Activated CD4-positive, alpha-beta memory T cell treated with anti-CD3 and anti-CD28 coated beads for 36 hours (primary cell): ENCODE measurements at places on chromosomes 11 and 22. TPM values are rescaled to one million over a fixed set of nuclear protein-coding genes. Genes with fewer than 3 reads are reported as not detected.

Gene HSD17B12
- total RNA-seq, result 32.8 TPM

Gene PATE4
- not detected for total RNA-seq

Gene CRYBA4
- total RNA-seq, result not detected

- H3K4me1 ChIP-seq, result peaks cover 9% of the 10 kb centered on the region
- H3K27me3 ChIP-seq, result no peaks in the 10 kb centered on the region
- no peak overlapping the region for H3K27ac ChIP-seq
- H3K4me3 ChIP-seq, result no peak overlapping the region
Measured at GRCh38 chr11:64141081-64141783, 24.7 kb downstream of the MACROD1 start.

GRCh38 chr11:128451652-128452470 is 135.5 kb downstream of the ETS1 start:
- peaks cover 69% of the 10 kb centered on the region for H3K4me1 ChIP-seq
- no peak for DNase-seq
- peaks cover 21% of the 10 kb centered on the region for H3K36me3 ChIP-seq
- no peak overlapping the region for H3K4me3 ChIP-seq
- no peaks in the 10 kb centered on the region for H3K27me3 ChIP-seq
- peak overlapping the region; percentile 16 for H3K27ac ChIP-seq

DNA sequence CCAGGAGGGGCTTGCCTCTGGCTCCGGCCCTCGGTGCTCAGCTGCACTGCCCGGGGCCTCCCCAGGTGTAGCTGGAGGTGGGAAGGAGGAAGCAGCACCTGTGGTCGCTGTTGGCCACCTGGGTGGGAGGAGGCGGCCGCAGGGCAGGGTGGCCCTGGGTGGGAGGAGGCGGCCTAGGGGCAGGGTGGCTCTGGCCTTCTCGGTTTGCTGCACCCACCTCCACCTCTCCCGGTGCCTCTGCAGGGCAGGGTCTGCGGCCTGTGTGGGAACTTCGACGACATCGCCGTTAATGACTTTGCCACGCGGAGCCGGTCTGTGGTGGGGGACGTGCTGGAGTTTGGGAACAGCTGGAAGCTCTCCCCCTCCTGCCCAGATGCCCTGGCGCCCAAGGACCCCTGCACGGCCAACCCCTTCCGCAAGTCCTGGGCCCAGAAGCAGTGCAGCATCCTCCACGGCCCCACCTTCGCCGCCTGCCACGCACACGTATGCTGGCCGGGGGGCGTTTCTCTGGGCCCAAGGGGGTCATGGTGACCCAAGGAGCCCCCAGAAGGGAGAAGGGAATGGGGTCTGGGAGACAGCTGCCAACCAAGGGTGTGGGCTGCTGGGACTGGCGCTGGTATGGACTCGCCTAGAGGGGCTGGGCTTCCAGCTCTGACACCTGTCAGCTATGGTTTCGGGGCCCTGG is 20.6 kb downstream of the MUC5AC start:
- DNase-seq, result no peak
- no peaks in the 10 kb centered on the region for H3K36me3 ChIP-seq
- no peak overlapping the region for H3K4me3 ChIP-seq
- no peak overlapping the region for H3K27ac ChIP-seq
- no peaks in the 10 kb centered on the region for H3K27me3 ChIP-seq
- H3K4me1 ChIP-seq, result no peaks in the 10 kb centered on the region

DNA sequence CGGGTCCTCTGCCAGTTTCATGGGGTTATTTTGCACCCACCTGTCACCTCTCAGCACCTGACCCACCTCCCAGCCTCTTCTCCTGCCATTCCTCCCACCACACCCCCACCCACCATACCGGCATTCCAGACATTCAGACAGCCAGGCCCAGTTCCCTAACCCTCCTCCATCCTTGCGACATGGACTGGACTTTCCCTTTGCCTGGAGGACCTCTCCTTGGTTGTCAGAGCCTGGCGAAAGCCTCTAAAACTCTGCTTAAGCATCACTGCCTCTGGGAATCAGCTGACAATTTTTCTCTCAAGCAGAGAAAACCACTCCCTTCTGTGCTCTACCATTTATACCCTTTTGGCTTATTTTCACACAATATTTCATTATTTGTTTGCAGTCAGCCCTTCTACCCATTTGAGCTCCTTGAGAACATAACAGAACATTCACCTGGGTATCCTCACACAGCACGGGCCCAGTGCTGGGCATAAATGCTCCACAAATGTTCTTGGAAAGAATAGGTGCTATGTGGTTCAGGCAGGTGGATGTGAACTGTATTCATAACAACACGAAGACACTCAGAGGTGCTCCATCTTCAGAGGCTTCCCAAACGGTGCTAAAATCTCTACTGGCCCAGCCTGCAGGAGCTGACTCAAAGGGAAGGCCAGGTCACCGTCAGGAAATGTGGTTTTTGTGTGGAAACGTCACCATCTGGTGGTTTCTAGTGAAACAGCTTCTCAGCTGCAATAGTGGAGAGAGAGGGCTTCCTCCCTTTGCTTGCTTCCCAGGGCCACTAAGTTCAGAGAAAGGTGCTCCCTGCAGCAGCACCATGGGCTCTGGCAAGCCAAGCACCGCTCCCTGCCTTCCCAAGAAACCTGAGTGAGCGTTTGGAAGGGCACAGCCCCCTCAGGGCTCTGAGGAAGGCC is 10.4 kb downstream of the SPATA19 start:
- H3K27me3 ChIP-seq, result peaks cover 2% of the 10 kb centered on the region
- H3K27ac ChIP-seq, result no peak overlapping the region
- no peak overlapping the region for H3K4me3 ChIP-seq
- peak; percentile 68 for DNase-seq
- H3K4me1 ChIP-seq, result peaks cover 10% of the 10 kb centered on the region

DNA sequence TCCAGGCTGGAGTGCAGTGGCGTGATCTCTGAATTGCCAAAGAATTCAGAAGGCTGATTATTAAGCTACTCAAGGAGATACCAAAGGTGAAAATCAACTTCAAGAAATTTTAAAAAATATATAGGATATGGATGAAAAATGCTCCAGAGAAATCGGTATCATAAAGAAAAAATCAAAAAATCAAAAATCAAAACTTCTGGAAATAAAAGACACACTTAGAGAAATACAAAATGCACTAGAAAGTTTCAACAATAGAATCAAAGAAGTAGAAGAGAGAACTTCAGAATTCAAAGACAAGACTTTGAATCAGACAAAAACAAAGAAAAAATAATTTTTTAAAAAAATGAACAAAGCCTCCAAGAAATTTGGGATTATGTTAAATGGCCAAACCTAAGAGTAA is 45.6 kb upstream of the CLTCL1 start:
- peaks cover 84% of the 10 kb centered on the region for H3K36me3 ChIP-seq
- no peak overlapping the region for H3K27ac ChIP-seq
- no peak for DNase-seq
- H3K27me3 ChIP-seq, result no peaks in the 10 kb centered on the region
- H3K4me1 ChIP-seq, result no peaks in the 10 kb centered on the region
- H3K4me3 ChIP-seq, result no peak overlapping the region

DNA sequence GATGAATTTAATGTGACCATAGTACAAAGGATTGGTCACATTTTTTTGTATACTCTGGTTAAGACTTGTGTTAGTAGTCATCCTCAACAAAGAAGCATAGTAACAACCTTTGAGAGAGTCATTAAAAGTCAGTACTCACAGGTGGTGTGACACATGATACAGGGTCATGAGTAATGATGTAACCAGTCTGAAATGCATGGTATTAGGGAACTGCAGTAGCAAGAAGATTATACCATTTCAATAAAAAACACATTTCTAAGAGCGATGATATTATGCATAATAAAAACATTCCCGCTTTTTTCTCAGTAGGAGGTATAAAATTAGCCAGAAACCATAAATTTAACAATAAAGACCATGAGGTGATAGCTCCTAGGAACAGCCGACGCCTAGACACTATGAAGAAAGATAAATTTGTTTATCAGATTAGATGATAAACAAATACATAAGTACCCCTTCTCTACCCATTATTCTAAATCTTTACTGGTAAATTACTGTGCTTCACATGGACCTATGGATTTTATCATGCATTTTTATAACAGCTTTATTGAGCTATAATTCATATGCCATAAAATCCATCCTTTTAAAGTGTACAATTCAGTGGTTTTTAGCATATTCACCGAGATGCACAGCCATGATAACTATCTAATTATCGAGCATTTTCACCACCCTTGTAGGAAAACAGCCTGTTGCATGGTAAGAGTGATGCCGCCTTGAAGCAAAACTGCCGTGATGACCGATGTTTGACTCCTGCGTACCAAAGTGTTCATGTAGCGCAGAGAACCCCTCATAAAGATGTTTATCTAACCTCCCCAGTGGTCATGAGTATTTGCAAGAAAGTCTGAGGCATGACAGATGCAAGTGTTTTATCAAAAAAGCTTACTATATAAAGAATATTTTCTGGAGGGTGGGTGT is 41.8 kb downstream of the TMPRSS5 start:
- no peaks in the 10 kb centered on the region for H3K27me3 ChIP-seq
- no peak overlapping the region for H3K4me3 ChIP-seq
- no peaks in the 10 kb centered on the region for H3K4me1 ChIP-seq
- no peak overlapping the region for H3K27ac ChIP-seq
- H3K36me3 ChIP-seq, result no peaks in the 10 kb centered on the region
